NCI-H1436 treated with DMSO at 0.1 percent for 48 hours (cell line): ENCODE measurements at places on chromosomes 1 and 21.

DNA sequence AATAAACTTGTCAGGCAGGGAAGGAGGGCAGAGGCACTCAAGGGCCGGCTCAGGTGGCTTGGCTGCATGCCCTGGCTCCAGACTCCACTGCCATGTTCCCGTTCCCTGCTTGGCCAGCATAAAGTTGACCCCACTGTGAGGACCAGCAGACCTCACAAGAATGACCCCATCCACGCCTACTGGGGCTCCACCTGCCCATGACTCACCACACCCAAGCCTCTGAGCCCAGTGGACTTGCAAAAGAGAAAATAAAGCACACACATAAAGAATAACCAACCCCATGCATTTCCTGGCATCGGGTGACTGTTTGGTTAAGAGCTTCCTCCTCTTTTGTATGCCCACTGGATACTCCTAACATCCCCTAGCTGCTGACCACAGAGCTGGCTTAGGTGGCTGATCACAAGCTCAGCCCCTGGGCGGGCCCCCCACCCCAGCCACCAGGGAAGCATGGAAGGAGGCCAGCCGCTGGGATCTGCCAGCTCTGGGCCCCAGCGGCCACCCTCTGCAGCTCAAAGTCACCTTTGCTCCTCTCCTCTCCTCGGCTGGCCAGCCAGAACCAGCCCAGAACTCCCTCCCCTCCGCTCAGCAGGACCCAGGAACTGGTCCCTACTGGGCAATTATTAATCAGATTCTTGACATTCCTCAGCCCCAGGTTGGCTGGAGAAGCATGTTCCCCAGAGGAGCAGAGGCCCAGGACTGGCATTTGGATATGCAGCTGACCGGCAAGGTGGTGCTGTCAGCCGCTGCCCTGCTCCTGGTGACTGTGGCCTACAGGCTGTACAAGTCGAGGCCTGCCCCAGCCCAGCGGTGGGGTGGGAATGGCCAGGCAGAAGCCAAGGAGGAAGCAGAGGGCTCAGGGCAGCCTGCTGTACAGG is at the start of gene KLHDC7A:
Gene KLHDC7A, plus strand, starts transcription at position 616 of the 875 bp plus-strand sequence. Its CDS starts 52 bp downstream, at position 668.
- DNase-seq = no peak

GRCh38 chr1:160836561-160836960 is 26.1 kb downstream of the CD244 start:
- no peak for DNase-seq

DNA sequence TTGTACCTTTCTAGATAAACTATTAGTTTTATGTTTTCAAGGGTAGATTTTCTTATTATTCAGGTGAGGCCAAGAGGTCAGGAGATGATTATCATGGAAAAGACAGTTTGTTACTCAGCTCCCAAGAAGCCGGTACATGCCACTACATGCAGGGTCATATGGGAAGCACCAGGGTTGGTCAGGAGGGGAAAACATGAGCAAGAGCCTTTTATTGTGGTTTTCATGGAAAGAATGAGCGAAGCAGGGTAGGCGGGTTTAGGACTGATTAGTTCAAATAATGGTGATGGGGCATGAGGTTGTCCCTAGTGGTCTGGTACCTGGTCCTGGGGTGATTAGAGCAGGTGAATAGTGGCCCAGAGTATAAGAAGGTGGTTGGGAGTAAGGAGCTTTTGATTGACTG is 189.9 kb downstream of the APP start:
- DNase-seq = no peak

- no peak for DNase-seq
Observed at GRCh38 chr1:86487131-86487810, 18.5 kb downstream of the CLCA1 start.

DNA sequence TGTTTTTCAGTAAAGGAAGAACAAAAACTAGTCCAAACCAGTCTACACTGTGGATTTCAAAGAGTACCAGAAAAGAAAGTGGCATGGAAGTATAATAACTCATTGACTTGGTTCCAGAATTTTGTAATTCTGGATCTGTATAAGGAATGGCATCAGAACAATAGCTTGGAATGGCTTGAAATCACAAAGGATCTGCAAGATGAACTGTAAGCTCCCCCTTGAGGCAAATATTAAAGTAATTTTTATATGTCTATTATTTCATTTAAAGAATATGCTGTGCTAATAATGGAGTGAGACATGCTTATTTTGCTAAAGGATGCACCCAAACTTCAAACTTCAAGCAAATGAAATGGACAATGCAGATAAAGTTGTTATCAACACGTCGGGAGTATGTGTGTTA is 21.3 kb downstream of the CHODL start:
- no peak for DNase-seq

- DNase-seq = no peak
Observed at GRCh38 chr1:24850328-24850920, 79.7 kb downstream of the RUNX3 start.

- DNase-seq = no peak
Observed at GRCh38 chr1:203328714-203329122, 22.2 kb downstream of the FMOD start.

GRCh38 chr1:222095606-222096475 is 354.0 kb upstream of the DUSP10 start:
- no peak for DNase-seq
